Activated T-helper 1 cell treated with anti-CD3 and anti-CD28 coated beads, Interleukin-2, amount 50 U/mL, for 16 hours (primary cell): ENCODE measurements at places on chromosomes 12 and 14.

- DNase-seq: no peak
Observed at GRCh38 chr12:94326234-94326633, 133.4 kb downstream of the CEP83 start.

DNA sequence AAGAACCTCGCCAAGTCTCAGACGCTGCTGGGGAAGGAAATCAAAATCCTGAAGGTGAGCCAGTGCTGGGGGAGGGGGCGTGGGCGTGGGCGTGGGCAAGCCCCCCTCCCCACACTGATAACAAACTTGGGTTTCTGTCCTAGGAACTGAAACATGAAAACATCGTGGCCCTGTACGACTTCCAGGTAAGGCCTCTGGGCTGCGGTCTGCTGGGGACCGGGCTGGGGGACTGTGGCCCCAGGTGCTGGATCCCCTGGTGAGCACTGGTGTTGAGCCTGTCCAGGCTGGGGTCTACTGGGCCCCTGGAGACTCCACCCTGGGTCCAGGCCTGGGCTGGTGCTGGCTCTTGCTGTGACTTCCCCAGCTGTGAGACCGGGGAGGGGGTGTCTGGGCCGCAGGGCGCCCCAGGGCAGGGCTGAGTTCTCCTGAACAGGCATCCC lies 1.2 kb downstream of the ULK1 start:
- no peak for DNase-seq

GRCh38 chr14:72165229-72165698 lies 233.0 kb downstream of the RGS6 start:
- no peak for DNase-seq

GRCh38 chr14:52951681-52952554 lies 1.1 kb upstream of the FERMT2 start:
- DNase-seq: no peak

GRCh38 chr12:46574847-46575246 lies 202.3 kb upstream of the SLC38A2 start:
- no peak for DNase-seq

DNA sequence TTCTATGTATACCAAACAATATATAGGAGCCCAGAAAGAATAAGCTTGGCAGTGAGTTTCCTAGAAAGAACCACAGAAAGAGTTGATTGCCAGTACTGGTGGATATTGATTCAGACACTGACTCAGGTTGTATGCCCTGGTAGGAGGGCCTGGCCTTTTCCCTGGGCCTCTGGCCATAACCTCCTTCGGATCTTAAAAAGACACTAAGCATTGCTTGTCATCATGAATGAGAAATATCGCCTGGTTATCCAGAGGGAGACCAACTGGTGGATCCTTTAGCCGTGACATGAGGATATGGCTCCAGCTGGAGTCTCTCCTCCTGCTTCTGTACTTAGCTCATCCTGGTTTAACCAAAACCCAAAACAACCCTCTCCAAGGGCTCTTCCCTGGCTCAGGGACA lies 231.5 kb downstream of the MSRB3 start:
- no peak for DNase-seq

DNA sequence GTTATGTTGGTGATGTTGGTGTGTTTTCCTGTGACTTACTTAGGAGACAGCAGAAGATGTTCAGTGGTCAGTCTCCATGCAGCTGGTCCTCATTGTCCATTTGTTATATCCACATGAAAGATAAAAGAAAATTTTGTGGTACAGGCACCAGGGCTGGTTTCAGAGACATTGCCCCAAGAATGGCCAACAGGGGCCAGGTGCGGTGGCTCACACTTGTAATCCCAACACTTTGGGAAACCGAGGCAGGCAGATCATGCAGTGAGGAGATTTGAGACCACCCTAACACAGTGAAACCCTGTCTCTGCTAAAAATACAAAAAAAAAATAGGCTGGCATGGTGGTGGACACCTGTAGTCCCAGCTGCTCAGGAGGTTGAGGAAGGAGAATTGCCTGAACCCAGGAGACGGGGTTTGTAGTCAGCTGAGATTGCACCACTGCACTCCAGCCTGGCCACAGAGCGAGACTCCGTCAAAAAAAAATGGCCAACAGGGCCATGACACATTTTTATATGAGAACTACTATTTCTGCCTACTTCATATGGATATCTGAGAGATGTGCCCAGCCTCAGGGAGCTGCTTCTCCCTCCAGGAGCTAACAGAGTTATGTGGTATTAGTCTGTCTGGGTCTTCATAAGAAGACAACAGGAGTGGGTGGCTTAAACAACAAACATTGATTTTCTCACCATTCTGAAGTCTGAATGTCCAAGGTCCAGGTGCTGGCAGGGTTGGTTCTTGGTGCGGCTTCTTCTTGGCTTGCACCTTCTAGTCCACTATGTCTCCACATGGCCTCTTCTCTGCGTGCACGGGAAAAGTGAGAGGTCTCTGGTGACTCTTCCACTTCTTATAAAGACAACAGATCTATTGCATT lies 821.7 kb downstream of the TMEM121 start:
- DNase-seq: no peak

GRCh38 chr12:124765581-124766489 lies 97.8 kb downstream of the SCARB1 start:
- no peak for DNase-seq

GRCh38 chr12:62916632-62917425 lies 18.1 kb downstream of the PPM1H start:
- no peak for DNase-seq

DNA sequence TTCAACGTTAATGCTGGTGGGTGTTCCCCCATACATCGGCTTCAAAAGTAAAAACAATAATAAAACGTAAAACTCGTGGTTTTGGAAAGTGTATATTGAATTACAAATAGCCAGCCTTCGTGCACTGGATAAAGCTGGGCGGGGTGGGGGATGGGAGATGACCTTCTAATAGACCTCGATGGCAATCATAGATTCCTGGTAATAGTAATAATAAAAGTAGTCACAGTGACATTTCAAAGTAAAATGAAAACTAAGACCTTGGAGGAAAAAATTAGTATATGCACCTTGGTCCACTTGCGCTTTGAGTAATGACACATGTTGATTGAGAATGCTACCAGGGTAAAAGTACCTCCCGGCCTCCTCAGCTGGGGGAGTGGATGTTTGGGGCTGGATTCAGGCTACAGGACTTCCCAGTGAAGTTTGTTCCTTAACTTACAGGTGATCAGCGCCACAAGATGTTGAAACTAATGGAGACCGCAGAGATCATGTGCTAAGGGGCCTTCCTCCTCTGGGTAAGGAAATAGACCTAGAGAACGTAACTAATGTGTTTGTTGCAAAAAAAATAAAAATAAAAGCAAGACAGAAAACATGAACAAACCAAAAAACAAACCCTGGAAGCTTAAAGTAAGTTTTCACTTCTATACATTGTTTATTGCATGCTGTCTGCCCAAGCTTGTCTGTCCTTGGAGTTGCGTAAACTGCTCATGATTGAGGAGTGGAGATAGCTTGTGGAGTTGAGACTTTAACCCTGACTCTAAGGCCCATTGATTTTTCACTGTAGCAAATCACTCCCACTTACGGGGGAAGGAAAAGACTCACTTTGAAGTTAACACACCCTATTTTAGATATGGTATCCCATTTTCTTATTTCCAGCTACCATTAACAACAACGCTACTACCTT lies 907 bp upstream of the LRIG3 start:
- no peak for DNase-seq

GRCh38 chr12:20260851-20261250 lies 107.5 kb upstream of the PDE3A start:
- no peak for DNase-seq

DNA sequence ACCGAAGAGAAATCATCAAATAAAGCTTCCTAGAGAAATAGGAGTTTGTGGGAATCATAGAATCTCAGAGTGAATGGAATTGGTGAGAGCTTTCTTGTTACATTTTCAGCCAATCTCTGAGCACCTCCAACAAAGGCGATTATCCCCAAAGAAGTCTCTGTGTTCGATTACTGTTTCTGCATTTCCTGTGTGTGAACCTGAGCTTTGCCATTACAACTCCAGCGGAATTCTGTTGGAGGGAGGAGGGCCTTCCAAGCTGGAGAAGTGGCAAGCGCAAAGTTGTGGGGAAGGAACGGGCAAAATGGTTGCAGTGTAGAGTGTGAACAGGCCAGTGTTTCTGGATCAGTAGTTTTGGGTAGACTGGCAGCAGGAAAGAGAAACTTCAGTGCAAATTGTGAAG lies 23.1 kb downstream of the TMEM117 start:
- no peak for DNase-seq

GRCh38 chr12:42094277-42094676 lies 50.4 kb downstream of the GXYLT1 start:
- no peak for DNase-seq

GRCh38 chr12:14936224-14936861 lies 2.0 kb downstream of the ERP27 start:
- no peak for DNase-seq

GRCh38 chr12:120654656-120655055 lies 14.2 kb downstream of the CABP1 start:
- no peak for DNase-seq

DNA sequence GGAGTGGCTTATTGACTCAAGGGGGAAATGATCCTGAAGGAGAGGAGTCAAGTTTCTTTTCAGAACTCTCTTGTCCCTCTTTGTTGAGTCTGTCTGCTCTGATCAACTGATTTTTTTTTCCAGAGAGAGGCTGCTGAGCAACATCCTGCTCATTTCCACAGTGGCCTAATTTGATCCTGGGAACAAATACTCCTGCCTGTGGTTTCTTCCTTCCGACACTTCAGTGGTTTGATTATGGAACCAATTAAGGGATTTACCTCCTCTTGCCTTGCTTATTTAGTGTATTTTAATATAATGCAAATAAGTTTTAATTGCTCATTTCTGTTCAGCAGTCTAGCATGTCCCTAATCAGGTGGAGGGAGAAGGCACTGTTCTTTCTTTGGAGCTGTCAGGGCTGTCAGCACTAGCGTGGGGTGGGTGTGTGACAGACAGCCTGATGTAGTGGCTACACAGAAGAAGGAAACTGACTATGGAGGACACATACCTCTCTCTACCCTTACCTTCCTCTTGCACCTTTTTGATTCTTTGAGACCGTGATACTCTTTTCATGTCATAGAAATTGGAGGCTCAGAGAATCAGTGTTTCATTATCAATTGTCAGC lies 344.9 kb upstream of the STXBP6 start:
- no peak for DNase-seq

DNA sequence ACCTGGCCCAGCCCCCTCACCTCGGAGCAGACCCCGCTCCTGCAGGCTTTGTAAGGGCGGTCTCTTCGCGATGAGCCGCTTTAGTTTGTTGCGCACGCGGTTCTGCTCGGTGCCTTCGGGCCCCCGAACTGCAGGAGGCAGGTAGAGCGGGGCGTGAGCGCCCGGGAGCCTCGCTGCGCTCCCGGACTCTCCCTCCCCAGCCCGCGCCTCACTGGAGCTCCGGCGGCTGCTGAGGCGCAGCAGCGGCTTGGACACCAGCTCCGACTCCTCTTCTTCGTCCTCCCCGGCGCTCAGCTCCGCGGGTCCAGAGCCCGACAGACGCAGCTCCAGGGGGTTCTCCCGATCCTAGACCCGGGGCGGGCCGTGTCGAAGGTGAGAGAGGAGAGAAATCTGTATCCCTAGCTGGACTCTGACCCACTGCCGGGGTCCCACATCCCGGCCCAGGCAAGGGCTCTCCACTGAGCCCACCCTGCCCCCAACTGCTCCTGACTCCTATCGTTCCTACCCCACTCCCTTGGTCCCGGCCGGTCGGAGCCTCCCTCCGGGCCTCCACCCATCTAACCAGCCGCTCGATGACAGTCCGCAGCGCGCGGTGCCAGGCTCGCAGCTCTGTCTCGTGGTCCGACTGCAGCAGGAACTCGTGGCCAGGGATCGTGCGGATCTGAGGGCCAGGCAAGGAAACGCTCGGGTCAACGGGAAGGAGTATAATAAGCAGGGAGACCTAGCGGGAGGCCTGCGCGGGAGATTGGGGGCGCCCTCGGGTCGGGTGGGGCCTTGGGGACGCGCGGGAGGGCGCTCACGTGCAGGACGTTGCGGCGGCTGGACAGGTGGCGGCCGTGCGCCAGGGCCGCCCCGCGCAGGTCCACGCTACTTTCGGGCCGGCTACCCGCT lies 4.2 kb downstream of the ARHGAP9 start:
- DNase-seq: no peak

- no peak for DNase-seq
Observed at GRCh38 chr12:122740351-122740750, 9.7 kb upstream of the HCAR1 start.

- no peak for DNase-seq
Observed at GRCh38 chr14:59318908-59319307, 130.4 kb downstream of the DAAM1 start.

DNA sequence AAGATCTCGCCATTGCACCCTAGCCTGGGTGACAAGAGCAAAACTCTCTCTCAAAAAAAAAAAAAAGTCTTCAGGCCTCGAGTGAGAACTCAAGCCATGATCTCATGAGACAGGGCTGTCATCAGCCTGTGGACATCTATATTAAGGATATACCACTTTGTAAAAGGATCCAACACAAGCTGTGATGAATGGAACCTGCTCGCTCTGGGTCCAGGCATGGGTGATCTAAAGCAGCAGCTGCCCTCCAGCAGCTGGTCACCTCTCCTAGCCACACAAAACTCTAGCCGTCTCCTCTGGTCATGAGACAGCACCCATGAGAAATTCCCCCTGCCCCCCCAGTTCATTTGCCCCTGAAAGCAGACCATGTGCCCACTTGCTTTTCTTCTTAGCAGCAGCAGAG lies 19.1 kb upstream of the DGLUCY start:
- no peak for DNase-seq

DNA sequence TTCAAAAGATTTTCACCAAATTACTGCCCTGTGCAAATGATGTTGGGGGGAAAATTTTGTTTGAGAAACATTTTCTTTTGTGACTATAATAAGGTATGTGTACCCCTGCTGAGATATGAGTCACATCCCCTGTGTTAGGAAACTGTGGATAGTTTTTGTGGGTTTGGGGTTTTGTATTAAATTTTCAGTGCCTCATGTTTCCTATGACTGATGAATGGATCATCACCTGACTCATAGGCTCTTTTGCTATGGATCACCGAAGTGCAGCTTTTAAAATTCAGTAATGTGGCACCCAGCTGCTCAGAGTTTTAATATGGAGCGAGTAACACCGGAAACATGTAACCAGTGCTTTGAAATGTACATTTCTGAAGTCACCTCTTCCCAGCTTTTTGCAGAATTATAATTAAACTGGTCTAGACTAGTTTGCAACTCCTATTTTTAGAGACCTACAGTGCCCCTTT lies 167.4 kb upstream of the HMGA2 start:
- DNase-seq: no peak

DNA sequence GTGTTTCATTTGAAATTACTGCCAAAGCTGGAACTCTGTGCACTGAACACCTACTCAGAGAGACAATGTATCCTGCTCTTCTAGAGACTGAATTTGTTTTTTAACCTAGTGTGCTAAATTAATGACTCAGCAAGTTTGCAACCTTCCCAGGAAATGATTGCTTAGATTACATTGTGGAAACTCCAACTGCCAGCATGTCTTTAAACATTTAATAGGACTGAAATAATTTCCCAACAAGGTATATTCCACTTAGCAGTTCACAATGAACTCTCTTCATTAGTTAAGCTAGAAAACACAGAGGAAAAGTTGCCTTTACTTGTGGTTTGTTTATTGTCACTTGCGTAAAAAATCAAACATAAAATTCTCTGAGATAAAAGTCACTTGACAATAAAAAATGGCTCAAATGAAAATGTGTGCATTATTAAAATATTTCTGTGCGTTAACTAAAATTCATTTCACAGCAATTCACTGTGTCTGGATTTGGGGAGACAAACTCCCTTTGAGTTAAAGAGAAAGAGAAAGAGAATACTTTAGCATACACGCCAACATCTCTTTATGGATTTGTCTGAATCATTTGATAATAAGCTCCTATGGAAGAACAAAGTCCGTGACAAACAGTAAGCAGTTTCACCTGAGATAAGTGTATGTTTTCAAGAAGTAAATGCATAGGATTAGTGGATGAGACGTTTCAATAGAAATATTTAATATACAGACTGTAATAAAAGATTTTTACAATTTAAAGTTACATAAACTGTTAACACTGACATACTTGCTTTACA lies 284.0 kb downstream of the PRKD1 start:
- no peak for DNase-seq
